Gastrocnemius medialis (tissue), 4 donors: ENCODE measurements at places on chromosomes 16 and 17. TPM values are rescaled to one million over a fixed set of nuclear protein-coding genes. Genes with fewer than 3 reads are reported as not detected.

ADAD2 gene
- not detected for total RNA-seq

DOC2A gene
- not detected for total RNA-seq

FN3KRP gene
- 3.8 TPM for total RNA-seq

CLEC3A gene
- not detected for total RNA-seq

KRTAP9-4 gene
- not detected for total RNA-seq

PRSS36 gene
- 3.7 TPM for total RNA-seq

GRCh38 chr17:34499576-34499975 lies 79.8 kb upstream of the TMEM132E start:
- no peak for DNase-seq

DNA sequence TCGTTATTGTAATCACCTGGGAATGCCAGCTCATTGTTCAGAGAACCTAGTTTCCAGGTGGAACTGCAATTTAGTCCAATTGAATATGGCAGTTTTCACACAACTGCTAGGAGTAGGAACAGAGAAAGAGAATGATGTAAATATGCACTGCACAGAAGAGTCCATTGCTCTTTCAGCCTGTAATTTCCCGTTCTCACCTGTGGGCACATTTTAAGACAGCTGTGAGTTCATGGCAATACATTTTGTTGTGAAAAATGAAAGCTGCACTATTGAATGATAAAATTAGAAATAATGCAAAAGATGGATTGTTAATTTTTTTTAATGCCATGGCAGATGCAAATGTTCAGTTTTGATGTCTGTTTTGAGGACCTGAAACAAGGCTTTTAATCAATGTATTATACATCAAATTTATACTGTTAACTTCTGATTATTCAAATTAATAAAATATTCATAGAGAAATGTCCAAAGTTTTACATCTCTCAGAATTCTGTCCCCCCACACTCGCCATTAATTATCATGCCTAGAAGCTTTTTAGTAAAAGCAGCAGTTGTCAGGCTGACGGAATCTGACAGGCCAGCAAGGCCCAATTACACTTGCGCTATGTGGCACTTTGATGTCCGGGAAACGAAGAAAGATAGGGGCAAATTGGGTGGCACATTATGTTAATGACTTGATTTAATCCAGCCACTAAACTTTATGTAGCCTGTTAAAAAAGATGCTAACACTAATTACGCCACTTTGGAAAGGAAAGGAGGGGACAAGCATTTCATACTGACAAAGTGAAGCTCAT lies 72.2 kb downstream of the RPGRIP1L start:
- DNase-seq, result no peak

DNA sequence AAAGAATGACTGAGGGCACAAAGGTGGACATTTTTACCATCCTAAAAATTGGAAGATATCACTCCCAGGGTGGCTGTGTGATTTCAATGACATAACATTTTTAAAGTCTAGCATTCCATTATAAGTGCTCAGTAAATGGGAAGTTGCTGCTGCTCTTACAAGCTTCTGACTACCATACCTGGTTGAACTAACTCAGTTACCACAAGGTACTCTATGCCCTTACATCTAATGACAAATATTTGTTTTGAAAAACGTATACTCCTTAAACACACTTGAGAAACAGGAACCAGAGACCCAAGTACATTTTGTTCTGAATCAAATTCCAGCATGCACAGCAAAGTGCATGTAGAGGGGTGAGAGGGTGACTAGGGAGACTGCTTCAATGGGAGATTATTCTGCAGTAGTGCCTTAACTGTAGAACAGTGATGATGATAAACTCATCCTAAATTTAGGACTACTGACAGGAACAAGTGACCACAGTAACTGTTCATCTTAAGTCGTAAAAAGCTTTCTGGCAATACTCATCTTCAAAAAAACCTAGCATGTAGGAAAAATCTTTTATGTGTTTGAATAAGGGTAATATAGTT lies 83.5 kb downstream of the KANSL1 start:
- DNase-seq, result no peak

DNA sequence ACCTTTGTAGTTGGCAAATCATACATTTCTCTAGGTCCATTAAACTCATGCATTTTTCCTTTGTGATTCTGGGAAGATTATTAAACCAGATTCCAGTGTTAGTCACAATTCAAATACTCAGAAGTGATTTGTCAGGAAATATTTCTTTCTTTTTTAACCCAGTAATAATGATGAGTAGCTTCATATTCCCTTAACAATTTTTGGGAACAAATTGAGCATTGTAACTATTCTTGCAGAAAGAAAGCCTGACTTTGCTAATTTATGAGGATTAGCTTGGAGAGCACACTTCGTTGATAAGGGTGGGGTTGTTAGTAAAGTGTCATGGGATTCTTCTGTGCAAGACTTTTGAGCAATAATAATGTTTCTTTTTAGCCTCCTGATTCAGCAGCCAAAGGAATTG lies 18.7 kb upstream of the KRT24 start:
- no peak for DNase-seq

GRCh38 chr17:48972749-48973097 lies 4.3 kb upstream of the GIP start:
- DNase-seq, result no peak

GRCh38 chr17:31598399-31598782 lies 206.9 kb downstream of the RAB11FIP4 start:
- no peak for DNase-seq

- DNase-seq, result no peak
Observed at GRCh38 chr16:10206215-10206614, 24.0 kb upstream of the GRIN2A start.

DNA sequence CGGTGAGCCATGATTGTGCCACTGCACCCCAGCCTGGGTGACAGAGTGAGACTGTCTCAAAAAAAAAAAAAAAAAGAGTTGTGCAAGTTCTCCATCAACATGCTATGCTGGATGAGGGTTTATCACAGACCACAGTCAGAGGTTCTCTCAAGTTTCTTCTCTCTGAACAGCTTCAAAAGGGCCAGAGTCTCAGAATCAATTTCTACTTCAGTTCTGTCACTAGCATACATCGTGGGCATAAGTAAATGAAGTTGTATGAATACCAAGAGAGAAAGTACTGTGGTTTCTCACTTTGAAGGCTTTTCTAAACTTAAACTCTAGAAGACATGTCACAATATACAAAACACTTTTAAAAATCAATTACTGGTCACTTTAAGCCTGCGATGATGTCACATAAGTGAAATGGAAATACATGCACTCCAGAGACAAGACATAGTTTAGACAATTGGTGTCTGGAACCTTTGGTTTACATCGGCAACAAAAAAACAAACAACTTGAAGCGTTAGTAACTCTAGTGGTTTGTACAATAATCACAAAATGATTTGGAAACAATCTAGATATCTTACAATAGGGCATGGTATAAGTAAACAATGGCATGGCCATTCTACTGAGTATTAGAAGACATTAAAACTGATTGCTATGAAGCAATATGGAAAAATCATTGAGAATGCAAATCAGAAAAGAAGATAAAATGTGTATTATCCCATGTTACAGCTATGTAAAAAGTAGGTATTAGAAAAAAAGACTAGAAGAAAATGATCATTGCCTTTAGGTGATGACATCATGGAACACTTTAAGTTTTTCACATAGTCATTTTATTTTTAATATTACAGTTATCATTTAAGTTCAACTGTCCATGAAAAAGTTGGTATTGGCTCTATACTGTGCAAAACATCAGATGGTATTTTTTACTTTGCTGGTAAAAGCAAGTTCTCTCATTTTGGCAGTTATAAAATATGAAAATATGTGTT lies 232.3 kb downstream of the ZFHX3 start:
- no peak for DNase-seq

- DNase-seq, result peak; percentile 2
Observed at GRCh38 chr17:67718325-67718941, 697 bp downstream of the NOL11 start.

- DNase-seq, result no peak
Observed at GRCh38 chr16:46555951-46556350, 65.2 kb downstream of the SHCBP1 start.

DNA sequence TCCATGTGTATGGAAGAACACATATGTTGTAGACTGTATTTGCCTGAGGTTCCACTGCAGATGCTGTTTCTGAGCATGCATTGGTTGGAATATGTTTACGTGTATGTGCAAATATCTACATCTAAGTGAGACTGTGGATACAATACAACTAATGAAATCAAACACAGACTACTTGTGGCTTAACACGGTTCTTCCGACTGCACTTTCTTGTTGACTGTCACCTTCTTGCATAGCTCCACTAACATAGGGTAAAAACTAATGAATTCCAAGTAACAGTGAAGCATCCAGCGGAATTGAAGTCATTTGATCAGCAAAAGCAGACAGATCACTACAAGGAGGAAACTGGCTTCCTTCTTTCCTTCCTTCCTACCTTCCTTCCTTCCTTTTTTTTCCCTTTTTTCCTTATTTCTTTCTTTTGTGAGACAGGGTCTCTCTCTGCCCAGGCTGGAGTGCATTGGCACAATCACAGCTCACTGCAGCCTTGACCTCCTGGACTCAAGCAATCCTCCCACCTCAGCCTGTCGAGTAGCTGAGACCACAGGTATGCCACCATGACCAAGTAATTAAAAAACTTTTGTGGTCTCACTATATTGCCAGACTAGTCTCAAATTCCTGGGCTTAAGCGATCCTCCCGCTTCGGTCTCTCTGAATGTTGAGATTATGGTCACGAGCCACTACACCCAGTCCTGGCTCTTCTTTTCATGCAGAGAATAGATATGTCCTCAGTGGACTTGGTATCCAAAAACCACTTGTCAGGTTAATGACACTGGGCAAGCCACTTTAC lies 22.0 kb upstream of the CCL1 start:
- DNase-seq, result no peak

GRCh38 chr17:28865946-28866752 lies 11.3 kb downstream of the ERAL1 start:
- DNase-seq, result no peak

DNA sequence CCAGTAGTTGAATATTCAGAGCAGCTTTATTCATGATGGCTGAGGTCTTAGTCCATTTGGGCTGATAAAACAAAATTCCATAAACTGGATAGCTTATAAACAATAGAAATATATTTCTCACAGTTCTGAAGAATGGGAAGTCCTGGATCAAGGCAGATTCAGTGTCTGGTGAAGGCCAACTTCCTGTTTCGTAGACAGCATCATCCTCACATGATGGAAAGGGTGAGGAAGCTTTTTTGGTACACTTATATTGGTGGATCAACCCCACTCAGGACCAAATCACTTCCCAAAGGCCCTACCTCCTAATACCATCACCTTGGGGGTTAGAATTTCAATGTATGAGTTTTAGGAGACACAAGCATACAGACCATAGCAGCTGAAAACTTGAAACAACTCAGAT lies 224.2 kb downstream of the CYB561 start:
- no peak for DNase-seq

- DNase-seq, result no peak
Observed at GRCh38 chr17:47894498-47895346, 1.3 kb upstream of the SP2 start.

- DNase-seq, result no peak
Observed at GRCh38 chr17:56867948-56868376, 34.0 kb downstream of the DGKE start.

DNA sequence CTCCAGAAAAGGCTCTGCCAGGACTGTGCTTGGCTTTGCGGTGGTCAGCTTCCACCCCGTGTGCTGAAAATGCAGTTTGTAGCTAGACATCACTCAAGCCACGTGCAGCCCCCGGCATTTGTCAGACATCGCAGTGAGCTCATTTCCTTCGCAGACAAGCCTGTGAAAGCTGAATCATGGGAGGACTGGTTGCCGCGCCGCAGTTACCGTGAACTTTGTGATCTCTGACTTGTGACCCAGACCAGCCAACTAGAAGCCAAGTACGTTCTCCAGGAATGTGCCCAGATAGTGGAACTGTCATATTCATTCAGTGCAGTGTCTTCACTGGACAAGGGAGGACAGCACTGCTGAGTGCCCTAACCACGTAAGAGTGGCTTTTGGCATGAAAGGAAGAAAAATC lies 58.1 kb downstream of the NDE1 start:
- no peak for DNase-seq

GRCh38 chr16:64017796-64018195 lies 1104.1 kb downstream of the CDH11 start:
- no peak for DNase-seq

- DNase-seq, result no peak
Observed at GRCh38 chr17:36978810-36979564, 30.2 kb downstream of the AATF start.

DNA sequence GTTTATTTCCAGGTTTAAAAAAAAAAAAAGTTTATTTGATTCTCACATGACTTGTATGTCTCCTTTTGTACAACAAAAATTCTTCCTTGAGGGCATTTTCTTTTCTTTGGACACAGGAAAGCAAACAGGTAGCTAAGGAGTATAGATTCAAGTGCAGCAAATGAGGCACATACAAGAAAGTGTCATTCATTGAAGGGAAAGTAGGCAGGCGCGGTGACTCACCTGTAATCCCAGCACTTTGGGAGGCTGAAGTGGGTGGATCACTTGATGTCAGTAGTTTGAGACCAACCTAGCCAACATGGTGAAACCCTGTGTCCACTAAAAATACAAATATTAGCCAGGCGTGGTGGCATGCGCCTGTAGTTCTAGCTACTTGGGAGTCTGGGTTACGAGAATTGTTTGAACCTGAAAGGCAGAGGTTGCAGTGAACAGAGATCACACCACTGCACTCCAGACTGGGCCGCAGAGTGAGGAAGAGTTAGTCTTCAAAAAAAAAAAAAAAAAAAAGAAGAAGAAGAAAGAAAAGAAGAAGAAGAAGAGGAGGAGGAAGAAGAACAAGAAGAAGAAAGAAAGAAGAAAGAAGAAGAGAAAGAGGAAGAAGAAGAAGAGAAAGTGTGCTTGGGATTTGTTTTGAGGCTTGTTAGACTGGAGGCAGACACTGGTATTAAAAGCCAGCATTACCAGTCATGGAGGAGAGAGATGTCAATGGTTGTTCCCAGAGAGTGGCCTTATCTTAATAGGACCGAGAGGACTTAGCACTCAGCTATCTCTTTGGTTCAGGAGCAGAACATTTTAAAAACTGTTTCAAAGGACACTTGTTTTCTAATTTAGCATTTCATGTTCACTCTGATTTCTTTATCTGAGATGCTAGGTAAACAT lies 19.7 kb downstream of the GINS3 start:
- DNase-seq, result no peak

GRCh38 chr17:40338058-40338457 lies 26.5 kb downstream of the GJD3 start:
- no peak for DNase-seq
